ENCODE measurements at places on chromosomes 6 and 20. TPM values are rescaled to one million over a fixed set of nuclear protein-coding genes. Genes with fewer than 3 reads are reported as not detected.

DLK2 gene
- 0.74 TPM for total RNA-seq

REM1 gene
- total RNA-seq = not detected

SLC26A8 gene
- not detected for total RNA-seq

SIRPG gene
- total RNA-seq = not detected

KIF25 gene
- not detected for total RNA-seq

SLC17A3 gene
- 0.09 TPM for total RNA-seq

CST5 gene
- not detected for total RNA-seq

CLVS2 gene
- total RNA-seq = not detected

HMGCLL1 gene
- total RNA-seq = not detected

DOP1A gene
- 16.7 TPM for total RNA-seq

TCF15 gene
- not detected for total RNA-seq

ECT2L gene
- total RNA-seq = not detected

RIN2 gene
- 2.5 TPM for total RNA-seq

SNRPB2 gene
- total RNA-seq = 204 TPM

DPPA5 gene
- total RNA-seq = not detected

IRF4 gene
- 0.07 TPM for total RNA-seq

DNA sequence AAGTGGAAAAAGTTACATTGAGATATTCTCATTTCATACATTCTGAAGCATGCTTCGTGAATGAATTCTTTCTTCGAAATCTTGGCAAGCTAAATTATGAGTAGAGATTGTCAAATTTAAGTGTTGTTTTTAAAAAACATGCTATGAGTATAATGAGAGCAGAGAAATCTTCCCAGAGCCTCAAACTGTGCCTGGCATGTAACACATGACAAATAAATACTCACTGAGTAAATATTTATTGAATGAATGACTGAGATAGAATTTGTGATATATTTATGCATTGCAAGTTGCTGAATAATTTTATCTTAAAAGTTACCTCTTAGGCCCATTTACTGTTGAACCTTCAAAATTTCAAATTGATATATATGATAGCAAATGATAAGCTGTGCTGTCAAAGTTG, 24.7 kb upstream of the CD2AP start:
- no peak overlapping the region for H3K27ac ChIP-seq
- no peaks in the 10 kb centered on the region for H3K27me3 ChIP-seq
- DNase-seq = no peak

DNA sequence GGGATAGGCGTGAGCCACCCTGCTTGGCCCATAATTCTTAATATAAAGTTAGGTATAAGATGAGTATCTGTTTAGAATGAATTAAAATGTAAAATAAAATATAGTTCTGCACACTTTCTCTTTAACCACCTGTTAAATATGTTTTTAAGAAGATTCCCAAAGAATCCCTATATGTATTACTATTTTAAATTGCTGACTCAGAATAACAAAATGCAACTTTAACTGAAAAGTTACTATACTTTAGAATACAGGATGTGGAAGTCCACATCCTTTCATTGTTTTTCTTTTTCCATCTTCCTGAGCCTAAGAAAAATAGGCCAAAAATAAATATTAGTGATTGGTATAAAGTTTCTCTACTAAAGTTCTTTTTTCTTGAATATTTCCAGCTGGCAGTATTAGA, 325.6 kb upstream of the EYS start:
- no peaks in the 10 kb centered on the region for H3K36me3 ChIP-seq
- DNase-seq = no peak
- no peak overlapping the region for H3K27ac ChIP-seq
- no peaks in the 10 kb centered on the region for H3K4me1 ChIP-seq

- peaks cover 42% of the 10 kb centered on the region for H3K27me3 ChIP-seq
- H3K4me1 ChIP-seq = peaks cover 34% of the 10 kb centered on the region
- peak overlapping the region; percentile 77 for H3K4me3 ChIP-seq
- H3K36me3 ChIP-seq = no peaks in the 10 kb centered on the region
- H3K27ac ChIP-seq = no peak overlapping the region
These were observed 725 bp upstream of the ISM1 start for GRCh38 chr20:13220194-13220903.

DNA sequence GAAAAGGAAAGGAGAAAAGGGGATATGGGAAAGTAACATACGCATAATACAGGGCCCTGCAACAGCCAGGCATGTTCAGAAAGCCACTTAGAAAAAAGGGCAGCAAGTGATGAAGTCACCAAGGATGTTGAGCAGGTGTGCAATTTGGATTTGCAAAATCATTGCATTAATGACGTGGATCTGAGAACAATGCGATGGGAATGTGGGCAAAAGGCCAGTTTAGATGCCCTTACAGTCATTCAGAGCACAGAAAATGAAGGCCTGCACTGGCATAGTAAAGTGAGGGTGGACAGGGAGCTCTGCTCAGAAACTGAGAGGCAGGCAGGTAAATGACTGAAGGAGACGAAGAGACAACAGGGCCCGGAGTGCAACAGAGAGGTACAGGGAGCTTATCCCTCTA, 123.7 kb upstream of the NHSL1 start:
- no peak overlapping the region for H3K27ac ChIP-seq
- no peaks in the 10 kb centered on the region for H3K36me3 ChIP-seq

- no peak for DNase-seq
- H3K4me3 ChIP-seq = no peak overlapping the region
- no peaks in the 10 kb centered on the region for H3K36me3 ChIP-seq
- peaks cover 32% of the 10 kb centered on the region for H3K4me1 ChIP-seq
These were observed 15.6 kb downstream of the MAFB start for GRCh38 chr20:40673442-40673841.

- no peak for DNase-seq
- H3K4me1 ChIP-seq = peaks cover 75% of the 10 kb centered on the region
- H3K27me3 ChIP-seq = no peaks in the 10 kb centered on the region
- H3K4me3 ChIP-seq = no peak overlapping the region
- no peak overlapping the region for H3K27ac ChIP-seq
These were observed 82.7 kb downstream of the PSMG4 start for GRCh38 chr6:3341467-3341866.

- no peaks in the 10 kb centered on the region for H3K27me3 ChIP-seq
- DNase-seq = no peak
- H3K27ac ChIP-seq = no peak overlapping the region
- H3K36me3 ChIP-seq = no peaks in the 10 kb centered on the region
These were observed 585.2 kb downstream of the PHF3 start for GRCh38 chr6:64220801-64221200.

DNA sequence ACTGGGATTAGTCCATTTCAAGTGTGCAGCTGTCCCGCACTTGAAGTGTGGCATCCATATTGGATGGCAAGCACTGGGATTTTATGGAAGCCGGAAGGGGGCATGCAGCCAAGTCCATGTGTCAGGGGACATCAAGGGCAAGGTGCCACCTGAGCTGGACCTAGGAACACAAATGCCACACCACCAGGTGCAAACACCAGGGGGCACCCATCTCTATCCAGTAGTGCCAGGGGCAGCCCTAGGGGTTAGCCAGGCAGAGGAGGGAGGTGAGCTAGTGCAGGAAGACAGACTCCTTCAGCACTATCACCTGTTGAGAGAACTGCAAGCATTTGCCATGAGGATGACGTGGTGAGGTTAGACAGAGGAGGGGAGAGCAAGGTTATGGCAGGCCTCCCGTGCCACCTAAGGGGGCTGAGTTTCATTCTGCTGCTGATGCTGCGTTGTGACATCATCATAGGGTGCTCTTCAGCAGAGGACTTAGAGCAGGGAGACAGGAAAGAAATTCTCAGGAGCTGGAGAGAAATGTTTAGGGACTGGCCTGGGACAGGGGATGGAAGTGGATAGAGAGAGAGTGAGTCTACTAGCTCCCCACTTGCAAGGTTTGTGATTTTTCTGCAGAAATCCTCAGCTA, 192.6 kb upstream of the SLC24A3 start:
- H3K27me3 ChIP-seq = peaks cover 5% of the 10 kb centered on the region
- H3K36me3 ChIP-seq = no peaks in the 10 kb centered on the region
- no peak overlapping the region for H3K27ac ChIP-seq
- H3K4me3 ChIP-seq = no peak overlapping the region
- no peaks in the 10 kb centered on the region for H3K4me1 ChIP-seq
- no peak for DNase-seq

GRCh38 chr6:134352786-134353480, 35.0 kb upstream of the SGK1 start:
- DNase-seq = no peak
- H3K36me3 ChIP-seq = no peaks in the 10 kb centered on the region
- H3K4me3 ChIP-seq = no peak overlapping the region
- peaks cover 3% of the 10 kb centered on the region for H3K27me3 ChIP-seq
- no peak overlapping the region for H3K27ac ChIP-seq

DNA sequence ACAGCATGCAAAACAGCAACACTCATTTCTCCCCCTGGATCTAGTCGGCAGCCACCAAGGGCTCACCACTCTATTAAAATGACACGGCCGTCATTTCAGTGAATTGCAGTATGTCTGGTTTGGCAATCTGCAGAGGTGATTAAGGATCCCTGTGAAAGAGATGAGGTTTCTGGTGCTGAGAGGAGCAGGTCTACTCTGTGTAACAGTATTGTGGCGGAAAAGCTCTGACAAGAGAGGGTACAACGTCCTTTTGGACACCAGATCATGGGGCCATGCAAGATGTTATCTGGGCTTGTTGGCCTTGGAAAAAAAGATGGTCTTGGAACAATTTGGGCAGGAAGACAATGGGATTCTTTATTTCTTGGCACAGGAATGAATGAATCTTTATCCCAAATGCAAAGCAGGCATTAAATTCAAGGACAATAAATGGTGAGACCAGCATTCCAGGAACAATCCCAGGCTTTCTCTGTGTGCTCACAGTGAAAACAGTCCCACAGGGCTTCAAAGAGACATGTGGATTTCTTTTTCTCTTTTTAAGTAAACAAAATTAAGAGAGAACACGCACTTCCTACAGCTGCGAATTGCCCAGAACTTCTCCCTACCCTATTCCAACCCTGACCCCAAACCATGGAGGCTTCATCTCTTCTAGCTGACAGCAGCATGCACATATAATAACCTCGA, 33.7 kb upstream of the ADGRF1 start:
- H3K4me1 ChIP-seq = peaks cover 94% of the 10 kb centered on the region
- H3K27ac ChIP-seq = peak overlapping the region; percentile 93
- peak; percentile 100 for DNase-seq

- no peaks in the 10 kb centered on the region for H3K4me1 ChIP-seq
- H3K27me3 ChIP-seq = peaks cover 96% of the 10 kb centered on the region
- H3K4me3 ChIP-seq = no peak overlapping the region
- no peak overlapping the region for H3K27ac ChIP-seq
These were observed 6.4 kb downstream of the PREX1 start for GRCh38 chr20:48821261-48821920.

DNA sequence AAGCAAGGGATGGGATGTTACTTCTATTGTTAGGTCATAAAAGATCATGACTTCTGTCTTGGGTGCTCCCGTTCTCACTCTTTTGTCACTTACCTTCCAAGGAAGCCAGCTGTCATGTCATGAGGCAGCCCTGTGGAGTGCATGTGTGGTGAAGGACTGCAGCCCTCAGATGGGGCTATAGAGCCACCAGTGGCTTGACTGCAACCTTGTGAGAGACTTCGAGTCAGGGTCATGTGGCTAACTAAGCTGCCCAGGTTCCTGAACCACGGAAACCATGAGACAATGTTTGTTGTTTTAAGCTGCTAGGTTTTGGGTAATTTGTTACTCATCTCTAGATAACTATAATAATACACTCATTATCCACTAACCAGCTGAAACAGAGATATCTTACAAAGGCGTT, 477.1 kb downstream of the BTBD3 start:
- H3K27ac ChIP-seq = no peak overlapping the region
- DNase-seq = no peak
- no peaks in the 10 kb centered on the region for H3K4me1 ChIP-seq
- H3K4me3 ChIP-seq = no peak overlapping the region
- no peaks in the 10 kb centered on the region for H3K27me3 ChIP-seq
- no peaks in the 10 kb centered on the region for H3K36me3 ChIP-seq

- no peaks in the 10 kb centered on the region for H3K27me3 ChIP-seq
- no peak overlapping the region for H3K27ac ChIP-seq
- no peaks in the 10 kb centered on the region for H3K36me3 ChIP-seq
- H3K4me3 ChIP-seq = no peak overlapping the region
These were observed 84.5 kb upstream of the MCHR2 start for GRCh38 chr6:100078509-100078908.

- H3K27ac ChIP-seq = no peak overlapping the region
- H3K36me3 ChIP-seq = no peaks in the 10 kb centered on the region
These were observed 11.7 kb upstream of the TBC1D7 start for GRCh38 chr6:13339863-13340630.

- H3K36me3 ChIP-seq = no peaks in the 10 kb centered on the region
- peak overlapping the region; percentile 48 for H3K4me3 ChIP-seq
- no peak for DNase-seq
- H3K27me3 ChIP-seq = no peaks in the 10 kb centered on the region
- H3K4me1 ChIP-seq = peaks cover 56% of the 10 kb centered on the region
These were observed 15.8 kb downstream of the POM121L2 start for GRCh38 chr6:27296106-27296783.

GRCh38 chr6:36340618-36341454, 4.1 kb upstream of the BNIP5 start:
- no peaks in the 10 kb centered on the region for H3K36me3 ChIP-seq
- peak; percentile 44 for DNase-seq
- H3K4me1 ChIP-seq = peaks cover 27% of the 10 kb centered on the region
- H3K27me3 ChIP-seq = peaks cover 2% of the 10 kb centered on the region

GRCh38 chr20:5065879-5066383, 53.8 kb downstream of the PCNA start:
- H3K27ac ChIP-seq = no peak overlapping the region
- peak; percentile 84 for DNase-seq
- H3K4me1 ChIP-seq = peaks cover 31% of the 10 kb centered on the region
- H3K36me3 ChIP-seq = no peaks in the 10 kb centered on the region

GRCh38 chr6:35080821-35081425, 60.2 kb downstream of the TCP11 start:
- no peak for DNase-seq
- no peaks in the 10 kb centered on the region for H3K4me1 ChIP-seq
- H3K27me3 ChIP-seq = no peaks in the 10 kb centered on the region
- no peak overlapping the region for H3K27ac ChIP-seq
- no peak overlapping the region for H3K4me3 ChIP-seq

GRCh38 chr20:57980506-57980905, 247.9 kb downstream of the ANKRD60 start:
- H3K4me3 ChIP-seq = no peak overlapping the region
- H3K4me1 ChIP-seq = no peaks in the 10 kb centered on the region
- H3K27me3 ChIP-seq = no peaks in the 10 kb centered on the region

DNA sequence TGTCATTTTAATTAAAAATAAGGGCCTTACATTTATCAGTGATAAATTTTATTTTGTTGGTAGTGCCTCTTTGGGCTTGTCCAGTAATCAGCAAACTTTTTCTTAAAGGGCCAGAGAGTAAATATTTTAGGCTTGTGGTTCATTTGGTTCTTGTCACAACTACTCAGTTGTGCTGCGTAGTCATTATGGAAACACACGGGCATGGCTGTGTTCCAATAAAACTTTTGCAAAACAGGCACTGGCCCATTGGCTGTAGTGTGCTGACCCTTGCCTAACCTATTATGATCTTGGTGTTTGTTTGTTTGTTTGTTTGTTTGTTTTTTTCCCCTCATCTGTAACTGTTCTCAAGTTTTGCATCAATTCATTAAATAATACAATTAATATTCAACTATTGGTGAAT, 19.4 kb downstream of the TBPL1 start:
- no peaks in the 10 kb centered on the region for H3K4me1 ChIP-seq
- no peak overlapping the region for H3K4me3 ChIP-seq
- H3K27ac ChIP-seq = no peak overlapping the region

GRCh38 chr20:911882-912600, 4.1 kb downstream of the ANGPT4 start:
- no peaks in the 10 kb centered on the region for H3K36me3 ChIP-seq
- DNase-seq = no peak
- no peak overlapping the region for H3K4me3 ChIP-seq
- no peak overlapping the region for H3K27ac ChIP-seq
